ENCODE measurements at places on chromosomes 5 and 9.

DNA sequence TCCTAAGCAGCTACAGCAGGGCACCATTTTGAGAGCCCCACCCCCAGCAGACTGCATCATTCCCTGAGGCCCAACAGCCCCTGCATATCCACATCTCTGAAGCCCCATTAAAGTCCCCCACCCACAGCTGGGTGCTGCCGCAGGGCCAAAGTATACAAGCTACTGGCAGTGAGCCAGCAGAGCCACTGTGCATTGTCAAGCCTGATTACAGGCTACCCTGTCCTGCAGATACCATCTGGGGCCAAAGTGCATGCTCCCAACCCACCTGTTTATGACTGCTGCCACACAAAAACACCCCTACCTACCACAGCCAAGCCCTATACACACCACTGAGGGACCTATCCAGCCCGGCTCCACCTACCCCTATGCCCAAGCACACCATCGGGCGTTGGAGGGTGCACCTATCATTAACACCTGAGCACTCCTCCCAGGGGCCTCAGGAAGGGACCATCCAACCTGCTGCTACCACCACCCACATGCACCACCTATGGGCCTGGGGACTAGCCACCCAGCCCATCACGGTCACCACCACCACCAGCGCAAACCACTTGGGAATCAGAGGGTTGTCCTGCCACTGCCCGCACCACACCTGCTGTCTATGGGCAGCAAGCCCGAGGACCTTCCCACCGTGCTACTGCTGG lies 105.0 kb downstream of the PLPP1 start:
- DNase-seq: no peak

DNA sequence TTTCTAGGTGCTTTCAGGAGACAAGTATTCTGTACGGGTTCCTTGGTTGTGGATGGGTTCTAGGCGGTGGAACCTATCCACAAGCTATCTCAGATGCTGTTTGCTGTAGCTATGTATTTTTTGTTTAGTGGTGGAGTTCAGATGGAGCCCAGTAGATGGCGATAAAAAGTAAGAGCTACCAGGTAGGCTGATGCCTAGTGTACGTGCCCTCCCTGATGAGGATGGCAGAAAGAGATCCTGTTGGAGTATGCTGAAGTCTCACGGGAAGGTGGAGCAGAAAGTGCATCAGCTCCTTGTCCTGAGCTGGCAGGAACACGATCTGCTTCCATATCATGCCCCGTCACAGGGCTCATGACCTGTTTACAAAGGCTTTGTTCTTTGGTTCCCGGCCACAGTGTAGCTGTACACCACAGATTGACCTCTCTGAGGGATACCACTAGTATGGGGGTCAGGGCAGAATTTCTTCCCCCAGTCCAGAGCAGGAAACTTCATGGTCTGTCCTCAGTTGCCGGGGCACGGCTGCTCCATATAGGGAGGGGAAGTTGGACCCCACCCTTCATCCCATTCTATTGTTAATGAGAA lies 12.6 kb upstream of the UGT3A2 start:
- no peak for DNase-seq

DNA sequence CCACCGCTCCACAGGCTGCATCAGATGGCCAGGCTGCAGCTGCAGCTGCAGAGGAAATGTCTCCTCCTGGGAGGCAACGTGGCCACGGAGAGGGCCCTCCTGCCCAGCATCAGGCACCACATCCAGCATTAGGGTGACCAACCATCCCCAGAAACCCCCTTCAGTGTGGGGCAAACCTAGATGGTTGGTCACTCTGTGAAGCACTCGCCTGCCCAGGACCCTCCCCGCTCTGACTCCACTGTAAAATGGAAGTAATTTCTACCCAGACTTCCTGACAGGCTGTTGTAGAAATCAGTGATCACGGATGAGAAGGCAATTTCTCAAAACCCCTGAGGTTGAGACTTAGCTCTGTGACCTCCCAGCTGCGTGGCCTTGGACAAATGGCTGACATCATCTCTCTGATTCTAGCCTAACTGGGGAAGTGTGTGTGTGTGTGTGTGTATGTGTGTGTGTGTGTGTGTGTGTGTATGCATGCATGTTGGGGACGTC lies 31.6 kb downstream of the B4GALT1 start:
- no peak for DNase-seq

DNA sequence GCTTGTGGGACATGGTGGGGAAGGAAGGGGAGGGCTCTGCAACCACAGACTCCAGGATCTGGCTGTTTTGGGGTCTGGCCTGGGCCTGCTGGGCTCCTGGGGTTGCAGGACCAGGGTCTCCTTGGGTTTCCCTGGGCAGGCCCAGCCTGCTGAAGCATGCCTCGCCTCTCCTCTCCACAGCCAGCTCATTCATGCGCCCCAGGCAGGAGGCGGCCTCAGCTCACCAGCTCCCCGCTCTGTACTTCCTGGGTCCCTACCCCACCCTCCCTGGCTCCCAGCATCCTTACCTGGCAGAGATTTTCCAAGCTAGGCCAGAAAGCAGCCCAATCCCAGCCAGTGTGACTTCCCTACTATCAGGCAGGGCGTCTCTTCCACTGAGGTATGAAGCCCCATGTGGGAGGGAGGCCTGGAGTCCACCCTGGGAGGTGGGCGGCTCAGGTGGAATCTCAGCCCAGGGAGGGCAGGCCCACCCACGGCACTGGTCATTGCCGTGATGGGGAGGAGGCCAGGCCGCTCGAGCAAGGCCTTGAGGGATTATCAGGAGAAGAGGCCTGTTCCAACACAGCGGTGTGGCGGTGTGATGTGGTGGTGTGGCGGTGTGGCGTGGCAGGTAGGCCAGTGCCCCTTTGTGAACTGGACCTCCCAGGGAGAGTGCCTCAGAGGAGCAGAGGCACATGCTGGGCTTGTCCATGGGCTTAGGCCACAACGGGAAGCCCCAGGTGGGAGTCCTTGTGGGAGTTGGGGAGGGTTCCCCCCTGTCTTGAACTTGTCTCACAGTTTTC lies 103.4 kb downstream of the DAB2IP start:
- no peak for DNase-seq

GRCh38 chr5:158561562-158562190 lies 538.0 kb downstream of the EBF1 start:
- no peak for DNase-seq

DNA sequence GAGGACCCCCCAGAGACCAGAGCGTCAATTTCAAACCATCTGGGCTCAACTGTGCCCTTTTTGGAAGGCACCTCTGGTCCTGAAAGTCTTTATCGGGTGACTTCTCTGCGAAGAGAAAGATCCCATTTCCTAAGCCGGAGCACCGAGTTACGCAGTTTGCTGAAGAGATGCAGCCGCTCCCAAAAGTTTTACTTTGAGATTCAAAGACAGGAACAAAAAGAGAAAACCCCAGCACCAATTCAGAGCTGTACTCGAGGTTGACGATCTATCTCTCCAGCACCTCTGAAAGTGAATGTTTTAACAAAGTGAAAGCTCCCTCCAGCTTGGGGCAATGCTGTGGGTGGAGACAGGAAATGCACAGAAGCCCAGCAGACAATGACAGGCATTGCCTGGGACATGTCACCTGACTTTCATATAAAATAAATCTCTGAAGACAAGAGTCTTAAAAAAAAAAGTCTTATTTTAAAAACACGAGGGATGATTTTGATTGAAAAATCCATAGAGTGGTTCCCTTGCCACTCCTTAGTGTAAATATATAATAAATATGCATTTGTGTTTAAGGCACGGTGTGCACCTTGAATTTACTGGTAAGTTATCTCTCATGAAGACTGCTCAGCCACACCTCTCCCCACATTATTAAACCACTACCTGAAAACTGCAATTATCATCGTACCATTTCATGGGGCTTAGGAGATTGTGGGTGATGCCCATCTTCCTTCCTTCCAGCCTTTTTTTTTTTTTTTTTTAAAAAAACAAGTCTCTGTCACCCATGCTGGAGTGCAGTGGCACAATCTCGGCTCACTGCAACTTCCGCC lies 79.9 kb downstream of the FNBP1 start:
- DNase-seq: no peak
